Activated CD8-positive, alpha-beta memory T cell treated with anti-CD3 and anti-CD28 coated beads, Interleukin-2, amount 10 ng/mL, durations not matched to agents 7 days and 5 days (primary cell): ENCODE measurements at places on chromosomes 5 and 9. TPM values are rescaled to one million over a fixed set of nuclear protein-coding genes. Genes with fewer than 3 reads are reported as not detected.

PLCXD3 gene
- total RNA-seq, result not detected

AGXT2 gene
- total RNA-seq, result not detected

SARDH gene
- 0.56 TPM for total RNA-seq

ADCY2 gene
- not detected for total RNA-seq

PTGES gene
- not detected for total RNA-seq

FBP1 gene
- total RNA-seq, result 0.30 TPM

ADAMTS6 gene
- 4.0 TPM for total RNA-seq

SCGB3A2 gene
- not detected for total RNA-seq

SPAG8 gene
- total RNA-seq, result 1.4 TPM

PFN3 gene
- not detected for total RNA-seq

GDA gene
- total RNA-seq, result not detected

PDE6A gene
- total RNA-seq, result not detected

NUTM2F gene
- not detected for total RNA-seq

CDKN2A gene
- total RNA-seq, result 16.9 TPM

REEP5 gene
- total RNA-seq, result 91.0 TPM

PHYHD1 gene
- 0.47 TPM for total RNA-seq

OBP2B gene
- not detected for total RNA-seq

SPINK13 gene
- not detected for total RNA-seq

CDH6 gene
- total RNA-seq, result not detected

SHLD3 gene
- total RNA-seq, result 3.9 TPM

WNT8A gene
- not detected for total RNA-seq

ELOVL7 gene
- 0.87 TPM for total RNA-seq

KCNIP1 gene
- total RNA-seq, result not detected

IFNK gene
- not detected for total RNA-seq

ADGRD2 gene
- total RNA-seq, result not detected

SNCAIP gene
- total RNA-seq, result not detected

HAVCR2 gene
- 51.9 TPM for total RNA-seq

TYRP1 gene
- total RNA-seq, result not detected
